ENCODE measurements at places on chromosomes 7 and 10.

DNA sequence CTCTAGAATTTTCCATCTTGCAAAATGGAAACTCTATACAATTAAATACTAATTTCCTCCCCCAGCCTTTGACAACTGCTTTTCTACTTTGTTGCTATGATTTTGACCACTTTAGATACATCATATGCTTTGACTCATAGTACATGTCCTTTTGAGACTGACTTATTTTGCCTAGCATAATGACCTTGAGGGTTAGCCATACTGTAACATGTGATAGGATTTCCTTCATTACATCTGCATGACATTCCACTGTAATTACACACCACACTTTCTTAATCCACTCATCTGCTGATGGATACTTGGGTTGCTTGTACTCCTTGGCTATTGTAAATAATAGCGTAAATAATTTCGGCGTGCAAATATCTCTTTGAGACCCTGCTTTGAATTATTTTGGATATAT is 127.7 kb downstream of the JAZF1 start:
- DNase-seq = no peak

DNA sequence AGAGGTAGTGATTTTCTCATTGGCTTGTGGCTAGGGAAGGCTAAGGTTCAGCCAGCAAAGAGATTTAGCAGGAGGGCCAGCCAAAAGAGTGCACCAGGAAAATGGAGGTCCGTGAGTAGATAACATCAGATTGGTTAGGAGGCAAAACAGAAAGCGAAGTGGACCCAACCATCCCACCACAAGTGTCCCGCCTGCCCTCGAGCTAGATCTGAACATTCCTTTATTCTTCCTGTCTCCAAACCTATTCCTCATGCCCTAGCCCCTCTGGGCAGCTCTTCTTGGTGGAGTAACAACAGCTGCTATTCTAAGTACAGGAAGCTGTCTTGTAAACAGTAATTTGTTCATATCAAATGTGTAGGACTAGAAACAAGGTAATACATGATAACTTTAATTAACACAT is 85.7 kb upstream of the BET1 start:
- no peak for DNase-seq

GRCh38 chr10:47111329-47111862 is 188.6 kb upstream of the GDF10 start:
- no peak for DNase-seq

DNA sequence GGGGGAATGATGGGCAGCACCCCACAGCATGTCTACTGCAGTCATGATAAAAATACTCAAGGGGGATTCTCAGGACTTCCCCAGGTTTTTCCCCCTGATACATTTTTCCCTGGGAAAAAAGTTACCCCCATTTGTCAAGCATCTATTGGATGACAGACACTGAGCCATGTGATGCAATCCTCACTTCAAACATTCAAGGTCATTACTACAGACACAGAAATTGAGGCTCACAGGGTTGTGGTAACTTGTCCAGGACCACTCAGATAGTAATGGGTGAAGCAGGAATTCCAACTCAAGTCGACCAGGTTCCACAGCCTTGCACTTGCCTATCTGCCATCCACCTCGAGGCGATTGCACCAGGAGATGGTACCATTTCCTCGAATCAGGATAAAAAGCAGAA is 31.7 kb downstream of the PPP1R3C start:
- DNase-seq = no peak

DNA sequence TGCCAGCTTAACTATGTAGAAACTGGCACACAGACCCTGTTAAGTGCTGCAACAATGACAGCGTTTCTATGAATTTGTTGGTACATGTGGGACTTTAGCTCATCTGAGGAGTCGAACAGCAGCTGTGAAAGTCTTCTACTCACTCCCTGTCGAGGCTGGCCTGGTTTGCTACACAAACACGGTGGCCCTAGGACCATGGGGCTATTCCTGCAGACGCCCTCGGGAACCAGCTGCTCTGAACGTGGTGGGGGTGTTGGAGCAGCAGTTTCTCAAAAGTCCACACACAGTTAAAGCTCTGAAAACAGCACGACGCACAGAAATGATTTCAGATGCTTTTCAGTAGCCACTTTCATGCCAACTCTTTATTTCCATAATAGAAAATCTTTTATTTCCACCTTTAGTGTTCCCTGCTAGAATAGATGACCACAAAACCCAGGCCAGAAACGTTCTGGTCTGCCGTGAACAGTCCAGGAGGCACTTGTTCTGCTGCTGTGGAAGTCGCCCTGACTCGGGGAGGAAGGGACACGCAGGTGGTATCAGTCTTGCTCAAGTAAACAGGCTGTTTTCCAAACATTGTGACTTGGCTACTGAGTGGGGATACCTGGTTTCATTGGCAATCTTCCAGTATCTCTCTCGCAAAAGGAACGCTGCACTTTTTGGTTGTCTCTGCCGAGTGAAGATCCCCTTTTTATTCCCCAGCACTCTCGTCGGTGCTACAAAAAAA is 21.5 kb downstream of the GUSB start:
- DNase-seq = no peak

Measured in NCI-H1436 (cell line).